K562 (cell line): ENCODE measurements at places on chromosomes 16 and 17. TPM values are rescaled to one million over a fixed set of nuclear protein-coding genes. Genes with fewer than 3 reads are reported as not detected.

GRCh38 chr16:19282101-19282500 lies 3.4 kb upstream of the CLEC19A start:
- no peaks in the 10 kb centered on the region for H3K36me3 ChIP-seq
- DNase-seq: no peak
- no peak overlapping the region for H3K4me3 ChIP-seq
- no peaks in the 10 kb centered on the region; the same call in 2 of the 3 replicates for H3K4me1 ChIP-seq
- no peaks in the 10 kb centered on the region; the same call in 2 of the 3 replicates for H3K27me3 ChIP-seq

DNA sequence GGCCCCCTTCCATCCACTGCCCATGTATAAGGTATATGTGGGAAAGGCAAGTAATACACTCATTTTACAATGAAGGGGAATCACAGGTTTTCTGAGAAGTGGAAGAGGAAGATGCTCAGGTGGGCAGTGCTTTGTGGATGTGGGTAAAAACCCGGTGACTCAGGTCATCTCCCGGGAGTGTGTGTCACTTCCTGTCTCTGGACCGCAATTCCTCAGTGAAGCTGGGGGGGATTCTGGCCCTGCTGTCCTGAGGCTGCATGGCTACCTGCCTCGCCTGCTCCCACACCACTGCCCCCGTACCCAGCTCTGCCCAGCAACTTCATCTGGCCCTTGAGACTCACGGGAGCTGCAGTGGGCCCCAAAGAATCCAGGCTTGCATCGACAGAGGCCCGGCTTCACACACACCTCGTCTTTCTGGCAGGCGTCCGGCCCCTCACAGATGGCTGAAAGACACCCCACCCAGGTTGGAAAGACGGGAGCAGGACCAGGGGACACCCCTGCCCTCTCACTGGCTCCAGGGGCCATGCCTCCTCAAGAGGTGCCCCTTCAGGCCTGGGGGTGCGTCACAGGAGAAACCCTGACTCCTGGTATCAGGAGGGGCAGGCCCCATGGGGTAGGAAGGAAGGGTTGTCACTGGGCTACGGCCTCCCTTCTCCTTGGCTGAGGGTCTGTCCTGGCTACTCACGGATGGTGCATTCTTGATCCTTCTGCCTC lies 882 bp downstream of the SCARF1 start:
- H3K27ac ChIP-seq: no peak overlapping the region; the same call in 2 of the 3 replicates
- no peak for DNase-seq
- H3K4me3 ChIP-seq: no peak overlapping the region
- H3K4me1 ChIP-seq: peaks cover 4% of the 10 kb centered on the region; the same call in 1 of the 3 replicates
- no peaks in the 10 kb centered on the region for H3K27me3 ChIP-seq

- no peak overlapping the region; the same call in 2 of the 3 replicates for H3K27ac ChIP-seq
- H3K4me3 ChIP-seq: no peak overlapping the region
- no peaks in the 10 kb centered on the region for H3K27me3 ChIP-seq
- DNase-seq: no peak
- peaks cover 15% of the 10 kb centered on the region; the same call in 1 of the 3 replicates for H3K36me3 ChIP-seq
- H3K4me1 ChIP-seq: peaks cover 7% of the 10 kb centered on the region
Observed at GRCh38 chr17:77329741-77330531, 189.2 kb downstream of the SEC14L1 start.

DNA sequence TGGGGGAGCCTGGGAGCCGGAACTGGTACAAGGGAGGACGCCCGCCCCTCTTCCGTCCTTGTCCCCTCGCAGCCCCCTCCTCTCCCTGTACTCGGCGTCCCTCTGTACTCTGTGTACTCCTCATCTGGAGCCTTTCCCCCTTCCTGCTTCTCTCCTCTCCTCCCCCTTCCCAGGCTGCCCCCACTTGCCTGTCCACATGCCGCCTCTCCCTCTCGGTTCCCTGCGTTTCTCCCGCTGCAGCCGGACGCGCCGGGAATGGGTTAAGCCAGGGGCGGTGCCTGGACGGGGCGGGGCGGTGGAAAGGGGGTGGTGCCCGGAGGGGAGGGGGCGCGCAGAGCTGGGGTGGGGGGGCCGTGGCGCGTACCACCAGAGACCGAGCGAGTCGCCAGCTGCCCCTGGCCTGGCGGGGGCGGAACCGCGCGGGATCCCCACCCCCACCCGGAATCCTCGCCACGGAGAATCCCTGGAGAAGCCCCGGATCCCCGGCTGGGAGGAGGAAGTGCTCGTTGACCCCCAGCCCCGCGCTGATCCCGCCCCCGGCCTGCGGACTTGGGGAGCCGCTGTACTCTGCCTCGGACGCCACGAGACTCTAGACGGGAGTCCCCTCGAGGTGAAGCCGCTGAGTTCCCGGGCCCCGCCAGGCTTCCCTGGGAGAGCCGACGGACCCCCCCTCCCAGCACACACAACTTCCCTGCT lies 22.6 kb downstream of the GJD3 start:
- peak overlapping the region; percentile 91 for H3K27ac ChIP-seq
- peaks cover 31% of the 10 kb centered on the region; the same call in 2 of the 3 replicates for H3K36me3 ChIP-seq
- DNase-seq: peak; percentile 74
- peaks cover 41% of the 10 kb centered on the region for H3K4me1 ChIP-seq
- H3K27me3 ChIP-seq: no peaks in the 10 kb centered on the region
- peak overlapping the region; percentile 60 for H3K4me3 ChIP-seq

Gene SEZ6L2
- total RNA-seq: 2.1 TPM in 2 replicates

Gene GNGT2
- total RNA-seq: not detected in 2 replicates

GRCh38 chr16:85948616-85949265 lies 49.8 kb downstream of the IRF8 start:
- H3K27ac ChIP-seq: no peak overlapping the region
- peaks cover 4% of the 10 kb centered on the region; the same call in 1 of the 2 replicates for H3K4me1 ChIP-seq
- peaks cover 80% of the 10 kb centered on the region for H3K27me3 ChIP-seq
- no peaks in the 10 kb centered on the region for H3K36me3 ChIP-seq
- no peak overlapping the region for H3K4me3 ChIP-seq
- no peak for DNase-seq

DNA sequence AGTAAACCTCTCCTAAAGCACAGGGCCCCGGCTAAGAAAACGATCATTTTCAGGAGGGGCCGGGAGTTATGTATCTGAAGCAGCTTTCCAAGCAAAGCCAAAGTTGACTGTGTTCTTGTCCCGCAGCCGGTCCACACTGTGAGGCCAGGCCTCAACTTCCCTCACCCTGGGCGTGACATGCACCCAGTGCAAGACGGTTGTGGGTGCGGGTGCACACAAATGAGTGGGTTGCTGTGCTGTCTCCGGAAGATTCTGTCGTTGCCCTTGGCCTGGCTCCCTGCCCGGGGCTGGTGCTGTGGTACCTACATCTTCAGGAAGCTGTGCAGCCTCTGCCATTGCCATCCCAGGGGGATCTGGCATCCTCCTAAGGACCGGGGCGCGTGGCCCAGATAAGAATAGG lies 16.6 kb downstream of the MLYCD start:
- H3K4me3 ChIP-seq: no peak overlapping the region
- no peak for DNase-seq
- no peaks in the 10 kb centered on the region for H3K4me1 ChIP-seq

Gene GDPD3
- 1.7 and 3.9 TPM in 2 replicates for total RNA-seq

Gene PAGR1
- 33.3 and 36.0 TPM in 2 replicates for total RNA-seq

Gene STH
- total RNA-seq: not detected in 2 replicates

Gene TK1
- total RNA-seq: 198 TPM in 2 replicates

DNA sequence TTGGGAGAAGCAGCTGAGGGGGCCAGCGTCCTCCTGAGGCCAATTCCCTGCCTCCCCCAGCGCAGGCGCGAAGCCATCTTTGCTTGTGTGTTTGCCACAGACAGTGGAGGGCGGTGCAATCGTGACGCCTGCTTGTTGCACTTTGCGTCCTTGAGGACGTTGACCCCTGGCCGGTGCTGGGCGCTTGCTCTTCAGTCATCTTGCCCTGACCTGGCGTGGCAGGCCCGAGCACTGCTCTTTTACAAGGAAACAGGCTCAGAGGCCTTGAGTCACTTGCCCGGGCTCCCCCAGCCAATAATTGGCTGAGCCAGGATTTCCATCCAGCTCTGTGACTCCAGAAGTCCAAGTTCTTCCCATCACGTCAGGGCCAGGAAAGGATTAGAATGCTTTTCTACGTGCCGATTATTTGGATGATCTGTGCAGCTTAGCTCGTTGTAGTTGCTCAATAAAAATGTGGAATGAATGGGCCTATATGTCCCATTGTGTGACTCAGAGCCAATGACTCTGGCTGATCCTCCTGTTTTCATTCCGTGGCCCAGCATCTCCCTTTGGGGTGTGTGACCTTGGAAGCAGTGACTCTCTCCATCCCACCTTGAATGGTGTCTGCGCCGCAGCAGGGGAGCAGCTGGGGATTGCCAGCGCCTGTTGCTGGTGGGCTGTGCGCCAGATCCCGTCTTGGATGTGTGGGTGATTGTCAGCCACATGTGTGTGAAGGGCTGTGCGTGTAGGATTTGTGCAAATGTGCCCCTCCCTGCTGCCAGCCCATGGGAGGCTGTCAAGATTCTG lies 214.1 kb downstream of the SEC14L1 start:
- H3K27ac ChIP-seq: no peak overlapping the region
- H3K4me3 ChIP-seq: no peak overlapping the region
- DNase-seq: no peak
- peaks cover 4% of the 10 kb centered on the region; the same call in 2 of the 3 replicates for H3K36me3 ChIP-seq
- no peaks in the 10 kb centered on the region for H3K27me3 ChIP-seq

DNA sequence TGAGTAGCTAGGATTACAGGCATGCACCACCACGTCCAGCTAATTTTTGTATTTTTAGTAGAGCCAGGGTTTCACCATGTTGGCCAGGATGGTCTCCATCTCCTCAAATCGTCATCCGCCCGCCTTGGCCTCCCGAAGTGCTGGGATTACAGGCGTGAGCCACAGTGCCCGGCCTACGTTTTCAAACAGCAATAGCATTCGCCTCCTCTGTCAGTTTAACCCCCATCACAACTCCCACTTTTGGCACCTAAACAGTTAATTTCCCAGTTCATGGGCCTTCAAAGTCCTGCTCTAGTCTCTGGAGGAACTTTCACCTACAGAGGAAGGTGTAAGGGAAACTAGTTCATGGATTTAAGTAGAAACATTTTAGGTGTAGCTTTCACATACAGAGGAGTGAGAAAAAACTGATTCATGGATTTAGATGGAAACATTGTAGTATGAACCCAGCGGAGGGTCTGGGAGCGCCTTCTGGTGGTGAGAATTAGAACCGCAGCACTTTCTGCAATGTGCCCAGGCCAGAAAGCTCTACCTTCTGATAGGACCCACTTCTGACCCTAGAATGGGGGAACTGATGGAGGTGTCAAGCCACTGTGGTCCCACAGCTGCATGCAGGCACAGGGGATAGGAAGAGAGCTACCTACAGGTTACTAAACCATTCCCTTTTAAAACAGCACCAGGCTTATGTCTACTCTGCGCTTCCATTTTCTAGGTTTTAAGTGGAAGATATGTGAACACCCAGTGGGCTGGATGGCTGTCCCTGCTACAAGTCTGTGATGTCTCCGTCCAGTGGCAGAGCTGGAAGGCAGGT lies 12.0 kb upstream of the MEOX1 start:
- peaks cover 7% of the 10 kb centered on the region; the same call in 1 of the 3 replicates for H3K27me3 ChIP-seq
- peak; percentile 64 for DNase-seq
- H3K4me1 ChIP-seq: no peaks in the 10 kb centered on the region
- H3K27ac ChIP-seq: no peak overlapping the region
- no peaks in the 10 kb centered on the region for H3K36me3 ChIP-seq
- no peak overlapping the region for H3K4me3 ChIP-seq

DNA sequence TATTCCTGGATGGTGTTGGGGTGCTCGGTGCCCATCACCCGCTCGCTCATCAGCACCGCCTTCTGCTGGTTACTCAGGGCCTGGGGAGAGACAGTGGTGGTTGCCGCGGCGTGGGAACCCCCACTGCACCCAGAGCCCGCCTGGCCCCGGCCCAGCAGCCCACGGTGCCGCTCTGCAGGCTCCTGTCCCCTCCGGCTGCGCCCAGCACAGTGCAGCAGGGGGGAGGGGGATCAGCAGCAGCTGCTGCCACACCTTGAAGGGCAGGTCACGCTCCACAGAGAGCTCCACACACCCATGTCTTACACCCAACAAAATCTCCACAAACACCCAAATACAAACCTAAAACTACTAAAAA lies 18.8 kb downstream of the CLUH start:
- no peak overlapping the region for H3K27ac ChIP-seq
- no peaks in the 10 kb centered on the region for H3K27me3 ChIP-seq
- H3K4me1 ChIP-seq: no peaks in the 10 kb centered on the region
- no peak overlapping the region for H3K4me3 ChIP-seq
